GM23338 (cell line): ENCODE measurements at places on chromosomes 3 and 15. TPM values are rescaled to one million over a fixed set of nuclear protein-coding genes. Genes with fewer than 3 reads are reported as not detected.

The AADAC gene
- not detected in 2 replicates for total RNA-seq

The CFAP91 gene
- 3.7 and 4.9 TPM in 2 replicates for total RNA-seq

The SLC51A gene
- 4.0 and 4.5 TPM in 2 replicates for total RNA-seq

The GPR27 gene
- total RNA-seq: 11.3 and 11.8 TPM in 2 replicates

GRCh38 chr15:42100021-42100800 is 5.8 kb upstream of the PLA2G4D start:
- DNase-seq: no peak

DNA sequence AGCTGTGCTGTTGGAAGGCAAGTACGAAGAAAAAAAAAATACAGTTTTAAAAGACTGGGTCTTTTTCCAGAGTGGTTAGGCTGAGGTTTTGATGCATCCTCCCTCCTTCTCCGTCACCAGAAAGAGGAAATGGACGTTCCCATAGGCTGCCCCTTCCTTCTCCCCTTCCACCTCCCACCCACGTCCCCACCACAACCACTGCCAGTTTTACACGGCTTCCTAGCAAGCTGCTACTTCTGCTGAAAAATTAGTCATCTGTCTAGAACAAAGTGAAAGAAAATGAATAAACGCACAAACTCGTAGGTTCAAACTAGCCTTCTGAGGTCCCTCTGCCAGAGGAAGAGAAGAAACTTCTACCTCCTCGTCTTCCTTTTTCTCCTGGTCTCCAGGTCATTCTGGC is 71.6 kb upstream of the RPL35A start:
- no peak for DNase-seq

DNA sequence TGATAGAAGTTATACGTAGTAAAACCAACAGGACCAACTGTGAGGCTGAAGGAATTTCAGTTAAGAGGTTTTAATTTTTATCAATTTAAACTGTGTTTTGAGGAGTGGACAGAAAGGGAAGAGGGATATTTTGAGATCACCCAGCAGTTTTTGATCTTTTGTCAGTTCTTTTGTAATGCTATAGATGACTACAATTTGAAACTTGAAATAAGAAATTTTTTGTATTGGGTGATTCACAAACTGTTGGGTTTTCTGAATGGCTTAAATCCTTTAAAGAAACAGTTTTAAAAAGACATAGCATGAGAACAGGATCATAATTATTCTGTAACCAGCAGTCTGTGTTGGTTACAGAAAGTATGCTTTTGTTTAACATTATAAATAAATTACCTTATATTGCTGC is 67.4 kb downstream of the TCF12 start:
- DNase-seq: no peak

DNA sequence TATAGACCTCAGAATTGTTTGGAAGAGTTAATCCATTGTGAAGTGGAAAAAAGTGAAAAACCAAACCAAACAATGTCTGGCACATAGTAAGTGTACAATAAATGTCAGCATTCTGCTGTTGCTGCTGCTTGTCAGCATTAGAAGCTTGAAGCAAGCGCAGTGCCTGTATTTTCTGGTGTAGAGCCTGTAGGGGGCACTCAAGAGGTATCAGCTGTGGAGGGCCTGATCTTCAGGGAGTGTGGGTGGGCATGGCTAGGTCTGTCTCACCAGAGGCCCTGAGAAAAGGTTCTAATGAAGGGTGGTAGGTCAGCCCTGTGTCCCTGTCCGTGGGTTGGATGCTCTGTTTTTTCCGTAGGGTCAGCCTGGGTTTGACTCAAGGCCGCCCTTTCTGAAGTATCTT is 3.6 kb downstream of the ADAMTSL3 start:
- DNase-seq: peak; percentile 74

DNA sequence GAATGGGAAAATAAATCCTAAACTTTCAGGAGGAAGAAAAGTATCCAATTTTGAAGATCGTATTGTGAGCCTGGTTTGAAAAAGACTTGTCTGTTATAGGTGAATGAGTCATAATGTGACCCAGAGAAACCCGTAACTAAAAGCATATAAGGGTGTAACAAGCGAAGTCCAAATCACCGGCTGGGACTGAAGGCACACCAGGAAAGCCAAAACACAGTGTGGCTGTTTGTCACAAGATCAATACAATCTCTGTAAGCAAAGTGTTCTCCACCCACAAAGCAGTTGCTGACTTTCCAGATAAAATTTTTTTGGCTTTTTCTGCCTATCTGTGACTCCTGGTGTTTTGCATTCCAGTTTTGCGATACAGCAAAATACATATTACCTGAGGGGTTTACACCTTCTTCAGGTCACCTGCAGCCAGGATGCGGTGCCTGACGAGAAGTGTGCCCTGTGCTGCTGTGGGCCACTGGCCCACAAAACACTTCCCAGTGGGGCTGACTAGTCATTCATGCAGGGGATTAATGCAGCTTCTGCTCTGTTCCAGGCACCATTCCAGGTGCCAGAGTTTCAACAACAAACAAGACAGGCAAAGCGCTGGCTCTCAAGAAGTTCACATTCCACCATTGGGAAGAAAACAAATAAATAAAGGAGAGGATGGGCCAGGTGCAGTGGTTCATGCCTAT is 14.4 kb downstream of the HES1 start:
- no peak for DNase-seq

DNA sequence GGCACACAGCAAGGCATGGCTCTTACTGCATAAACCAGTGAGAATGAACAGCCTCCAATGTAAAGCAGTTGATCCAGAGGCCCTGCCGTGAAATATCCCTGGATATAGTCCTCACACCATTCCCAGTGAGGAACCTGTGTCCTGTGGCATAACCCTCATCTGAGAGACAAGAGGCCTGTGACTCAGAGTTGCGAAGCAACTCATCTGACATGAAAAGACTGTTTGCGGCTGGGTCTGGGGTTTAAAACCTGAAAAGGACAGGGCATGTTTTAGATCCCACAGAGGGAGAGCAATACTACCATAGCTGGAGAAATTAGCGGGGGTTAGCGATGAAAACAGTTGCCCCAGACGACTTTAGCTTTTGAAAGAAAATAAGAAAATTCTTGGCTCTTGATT is 165.3 kb upstream of the BHLHE40 start:
- no peak for DNase-seq

GRCh38 chr3:170057550-170057949 is 19.8 kb downstream of the GPR160 start:
- DNase-seq: no peak

DNA sequence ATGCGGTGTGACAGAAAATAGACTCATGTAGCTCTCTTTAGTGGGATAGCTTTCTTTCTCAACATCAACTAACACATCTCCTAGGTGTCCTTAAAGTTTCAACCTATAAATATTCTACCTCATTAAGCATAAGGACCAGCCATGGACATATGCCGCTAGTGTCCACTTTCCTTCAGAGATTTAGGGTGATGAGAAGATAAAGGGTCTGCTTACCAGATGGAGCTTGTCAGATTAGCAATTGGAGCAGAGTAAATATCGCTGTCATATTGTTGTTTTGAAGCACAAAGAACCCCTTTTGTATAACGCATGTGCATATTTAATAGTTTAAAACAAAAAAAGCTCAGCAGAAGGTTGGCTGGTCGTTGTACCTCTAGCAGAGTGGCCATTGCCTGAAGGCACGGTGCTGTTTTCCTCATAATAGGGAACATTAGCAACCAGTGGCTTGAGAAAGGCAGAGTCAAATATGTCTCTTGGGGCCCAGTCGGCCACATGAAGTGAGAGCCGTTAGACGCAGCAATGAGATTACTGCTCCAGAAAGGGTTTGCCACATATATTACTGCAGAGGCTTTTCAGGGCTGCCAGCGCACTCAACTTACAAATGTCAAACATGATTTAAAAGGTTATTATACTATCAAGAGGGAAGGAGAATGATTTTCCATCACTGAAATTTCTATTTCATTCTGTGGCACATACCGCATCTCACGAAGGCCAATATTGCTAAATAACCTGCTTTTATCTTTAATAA is 264.2 kb downstream of the ROBO2 start:
- no peak for DNase-seq

DNA sequence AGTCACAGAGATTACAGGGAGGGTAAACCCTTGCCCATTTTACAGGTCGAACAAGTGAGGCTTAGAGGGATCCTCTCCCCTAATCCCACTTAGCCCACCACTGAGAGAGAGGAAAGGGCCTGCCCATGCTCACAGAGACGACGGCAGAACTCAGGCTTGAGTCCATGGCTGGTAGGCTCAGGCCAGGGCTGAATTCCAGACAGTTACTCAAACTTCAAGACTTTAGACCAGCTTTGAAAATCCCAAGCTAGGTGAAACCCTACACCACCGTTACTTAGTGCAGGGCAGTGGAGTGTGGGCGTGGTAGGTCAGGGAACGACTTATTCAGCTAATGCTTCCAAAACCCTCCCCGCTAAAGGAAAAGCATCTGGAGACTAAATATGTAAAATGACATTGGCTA is 16.4 kb downstream of the GRIP2 start:
- no peak for DNase-seq

GRCh38 chr3:31188112-31188511 is 293.7 kb upstream of the GADL1 start:
- DNase-seq: no peak

GRCh38 chr15:89243046-89243690 is 611 bp upstream of the FANCI start:
- DNase-seq: peak; percentile 22
